ENCODE measurements at places on chromosomes 1 and 21.

DNA sequence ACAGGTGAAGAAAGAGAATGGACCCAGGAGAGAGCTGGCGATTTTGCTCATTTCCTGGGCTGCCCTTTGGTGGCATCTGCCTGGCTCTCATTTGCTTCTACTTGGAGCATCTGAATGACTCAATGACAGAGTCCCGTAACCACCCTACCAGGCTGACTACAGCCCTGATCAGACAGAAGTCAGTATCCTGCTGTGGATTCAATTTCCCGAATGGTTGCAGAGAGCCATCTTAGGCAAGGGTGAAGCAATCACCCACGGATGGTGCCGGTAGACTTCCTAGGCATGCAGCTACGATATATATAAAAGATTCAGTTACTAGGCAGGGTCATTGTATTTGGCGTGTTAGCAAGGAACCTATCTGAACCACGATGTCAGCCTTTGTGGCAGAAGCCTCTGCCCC, 10.2 kb downstream of the AJAP1 start:
- no peak for DNase-seq

DNA sequence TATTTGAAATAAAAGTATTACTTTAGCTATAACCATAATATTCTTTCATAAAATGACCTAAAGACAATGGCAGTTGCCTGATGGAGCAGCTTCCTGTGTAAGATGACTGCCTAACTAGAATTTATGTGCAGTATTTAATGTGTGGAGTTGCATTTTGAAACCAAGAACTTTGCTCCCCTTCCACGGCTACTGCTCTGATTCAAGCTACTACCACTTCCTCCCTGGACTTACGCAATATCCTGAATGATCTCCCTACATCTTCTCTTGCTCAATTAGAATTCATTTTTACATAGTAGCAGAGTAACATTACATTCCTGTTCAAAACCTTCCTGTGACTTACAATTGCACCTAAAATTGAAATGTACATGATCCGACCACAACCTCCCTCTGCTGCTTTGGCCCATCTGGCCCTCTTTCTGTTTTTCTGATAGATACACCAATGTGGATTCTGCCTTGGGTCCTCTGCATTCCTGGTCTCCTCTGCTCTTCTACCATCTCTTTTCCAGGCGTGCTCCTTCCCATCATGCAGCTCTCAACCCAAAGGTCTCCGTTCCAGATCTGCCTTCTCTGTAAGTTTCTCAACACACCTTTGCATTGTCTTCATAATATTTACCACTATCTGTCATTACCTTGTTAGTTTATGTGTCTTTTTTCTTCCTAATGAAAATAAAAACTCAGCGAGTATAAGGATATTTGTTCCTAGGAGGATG, 47.4 kb upstream of the USP25 start:
- no peak for DNase-seq

DNA sequence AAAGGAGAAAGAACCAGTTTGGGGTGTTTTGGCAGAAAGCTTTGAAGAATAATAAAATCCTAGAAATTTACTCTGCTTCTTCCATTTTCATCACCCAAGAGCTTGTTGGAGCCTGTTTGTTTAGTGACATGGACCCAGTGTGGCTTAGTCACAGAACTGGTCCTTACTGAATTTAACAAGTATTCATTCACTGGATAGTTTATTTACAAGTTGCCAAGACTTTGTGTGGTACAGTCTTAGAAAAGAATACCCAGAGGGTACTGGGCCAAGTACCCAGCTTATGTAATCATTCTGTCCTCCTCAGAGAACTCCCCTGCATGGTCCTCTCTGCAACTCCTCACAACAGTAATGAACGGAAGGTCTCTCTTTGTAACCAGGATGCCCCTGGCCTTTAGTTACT, 16.4 kb downstream of the RAB4A start:
- no peak for DNase-seq

GRCh38 chr1:115969509-115969908, 6.8 kb upstream of the SLC22A15 start:
- no peak for DNase-seq

GRCh38 chr1:33099290-33100118, 18.6 kb downstream of the AZIN2 start:
- peak; percentile 100 for DNase-seq

DNA sequence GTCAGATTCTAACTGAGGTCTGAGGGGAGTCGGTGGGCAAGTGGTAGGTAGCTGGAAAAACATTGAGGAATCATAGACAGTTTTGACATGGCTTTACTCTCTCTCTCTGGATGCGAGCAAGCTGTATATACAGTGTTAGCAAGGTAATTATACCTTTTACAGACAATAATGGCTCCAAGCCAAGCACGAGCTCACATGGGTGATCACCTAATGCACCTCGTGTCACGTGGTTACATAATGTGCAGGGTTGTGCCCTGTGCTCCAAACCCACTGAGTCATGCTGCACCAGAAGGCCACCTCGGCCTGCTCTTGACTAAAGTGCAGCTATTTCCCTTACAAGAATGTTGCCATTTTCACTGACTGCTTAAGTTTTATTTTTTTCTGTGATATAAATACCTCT, 7.6 kb upstream of the CLCA2 start:
- no peak for DNase-seq

DNA sequence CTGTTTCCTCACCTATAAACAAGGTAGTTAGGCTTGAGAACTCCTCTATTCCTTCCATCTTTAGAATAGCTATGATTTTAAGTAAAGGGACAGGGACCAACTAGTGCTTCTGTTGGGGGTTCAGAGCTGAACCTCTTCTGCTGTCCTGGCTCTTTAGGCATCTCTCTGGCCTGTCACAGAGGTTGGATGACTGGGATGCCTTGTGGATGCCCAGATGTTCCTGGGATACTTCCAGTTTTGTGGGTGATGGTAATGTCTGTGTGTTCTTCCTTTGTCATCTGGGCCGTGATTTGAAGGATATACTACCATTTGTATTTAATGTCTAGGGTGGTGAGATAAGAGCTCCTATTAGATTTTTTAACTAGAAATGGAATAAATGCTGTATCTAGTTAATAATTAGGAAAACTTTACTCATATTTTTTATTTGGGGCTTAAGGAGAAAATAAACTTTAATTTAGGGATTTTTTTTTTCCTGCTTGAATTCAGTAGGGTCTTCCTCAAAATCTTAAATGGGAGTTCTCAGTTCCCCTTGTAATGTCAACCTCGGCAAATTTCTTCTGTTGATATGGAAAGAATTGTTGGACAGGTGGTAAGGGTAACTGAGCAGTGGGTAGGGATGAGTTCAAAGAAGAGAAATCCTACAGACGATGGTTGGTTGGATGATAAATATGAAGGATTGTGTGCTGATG, 47.2 kb downstream of the LAMC1 start:
- no peak for DNase-seq

GRCh38 chr1:43648876-43649477, 972 bp upstream of the KDM4A start:
- no peak for DNase-seq

- no peak for DNase-seq
Measured at GRCh38 chr1:52210044-52210443, 68.2 kb downstream of the ZFYVE9 start.

GRCh38 chr1:41642922-41643821, 158.7 kb upstream of the EDN2 start:
- no peak for DNase-seq

DNA sequence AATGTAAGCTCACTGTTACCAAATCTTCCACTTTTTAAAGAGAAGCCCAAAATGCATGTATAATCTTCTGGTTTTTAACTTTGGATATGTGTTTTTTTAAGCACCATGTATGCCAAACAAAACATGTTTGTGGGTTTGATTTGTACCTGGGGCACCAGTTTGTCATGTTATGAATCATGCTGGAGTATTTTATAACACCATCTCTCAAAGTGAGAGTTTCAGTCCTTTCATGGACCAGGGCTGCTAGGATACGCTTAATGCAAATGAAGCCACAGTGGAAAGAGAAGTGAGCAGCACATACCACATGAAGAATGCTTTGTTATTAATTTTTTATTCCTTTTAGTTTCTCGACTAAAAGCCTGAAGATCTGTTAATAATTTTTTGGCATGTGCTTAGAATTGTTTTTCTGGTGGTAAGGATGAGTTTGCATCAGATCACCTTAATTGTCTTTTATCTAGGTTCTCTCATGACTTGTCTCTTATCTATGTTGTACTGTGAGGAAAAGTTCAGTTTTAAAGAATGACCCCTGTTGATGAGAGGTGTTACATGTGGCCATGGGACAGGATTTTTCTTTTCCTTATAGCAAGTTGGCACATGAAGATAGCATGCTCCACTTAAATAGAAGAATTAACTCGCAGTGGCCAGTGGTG, 2.0 kb upstream of the RABGAP1L start:
- DNase-seq = no peak

GRCh38 chr1:78291418-78291817, 199.4 kb upstream of the PTGFR start:
- DNase-seq = no peak

- no peak for DNase-seq
Measured at GRCh38 chr1:14392161-14392858, 206.2 kb upstream of the KAZN start.

DNA sequence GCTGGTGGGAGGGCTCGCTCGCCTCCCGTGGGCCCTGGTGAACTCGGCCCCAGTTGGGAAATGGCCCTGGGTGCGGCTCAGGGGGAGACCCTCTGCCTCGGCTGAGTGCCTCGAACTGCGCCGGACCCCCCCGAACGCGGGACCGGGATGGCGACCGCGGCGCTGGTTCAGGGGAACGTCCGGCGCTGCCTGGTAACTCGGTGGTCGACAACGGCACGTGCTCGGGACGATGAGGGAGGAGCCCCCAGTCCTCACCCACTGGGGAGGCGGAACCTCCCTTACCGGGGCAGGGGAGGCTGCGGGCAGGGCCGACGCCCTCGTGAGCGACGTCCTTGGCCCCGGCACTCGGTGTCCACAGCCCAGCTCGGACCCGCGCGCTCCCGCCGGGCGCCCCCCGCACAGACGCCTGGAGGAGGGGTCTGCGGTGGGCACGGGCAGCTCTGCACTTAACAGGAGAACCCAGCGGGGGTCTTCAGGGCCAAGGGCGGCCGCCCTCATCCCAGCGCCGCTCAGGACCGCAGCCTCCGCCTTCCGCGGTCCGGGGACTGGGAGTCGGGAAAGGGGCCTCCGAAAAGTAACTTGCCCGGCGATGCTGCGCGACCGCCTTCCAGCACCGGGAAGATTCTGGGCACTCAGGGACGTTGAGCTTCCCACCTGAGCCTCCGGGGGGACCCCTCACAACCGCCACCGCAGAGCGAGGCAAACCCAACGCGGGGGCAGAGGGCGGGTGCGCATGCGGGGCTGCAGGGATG, 1.7 kb downstream of the HES4 start:
- no peak for DNase-seq

- no peak for DNase-seq
Measured at GRCh38 chr1:153976819-153977249, 640 bp downstream of the JTB start.

DNA sequence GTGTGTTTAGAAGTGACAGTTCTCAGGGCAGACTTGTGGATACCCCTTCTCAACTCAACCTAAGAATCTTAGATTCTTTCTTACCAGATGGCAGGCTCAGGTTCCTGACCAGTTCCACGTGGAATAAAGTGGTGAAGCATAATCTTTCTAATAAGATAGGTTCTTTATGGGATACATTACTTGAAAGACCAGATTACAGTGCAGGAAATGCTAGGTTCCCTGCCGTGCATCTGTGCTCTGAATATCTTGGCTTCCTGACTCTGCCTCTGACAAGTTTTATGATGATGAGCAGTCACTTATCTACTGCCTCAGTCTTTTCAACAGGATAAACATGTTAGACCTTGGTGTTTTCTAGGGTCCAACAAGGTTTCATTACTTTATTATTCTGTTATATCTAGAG, 207.9 kb upstream of the CACYBP start:
- no peak for DNase-seq

DNA sequence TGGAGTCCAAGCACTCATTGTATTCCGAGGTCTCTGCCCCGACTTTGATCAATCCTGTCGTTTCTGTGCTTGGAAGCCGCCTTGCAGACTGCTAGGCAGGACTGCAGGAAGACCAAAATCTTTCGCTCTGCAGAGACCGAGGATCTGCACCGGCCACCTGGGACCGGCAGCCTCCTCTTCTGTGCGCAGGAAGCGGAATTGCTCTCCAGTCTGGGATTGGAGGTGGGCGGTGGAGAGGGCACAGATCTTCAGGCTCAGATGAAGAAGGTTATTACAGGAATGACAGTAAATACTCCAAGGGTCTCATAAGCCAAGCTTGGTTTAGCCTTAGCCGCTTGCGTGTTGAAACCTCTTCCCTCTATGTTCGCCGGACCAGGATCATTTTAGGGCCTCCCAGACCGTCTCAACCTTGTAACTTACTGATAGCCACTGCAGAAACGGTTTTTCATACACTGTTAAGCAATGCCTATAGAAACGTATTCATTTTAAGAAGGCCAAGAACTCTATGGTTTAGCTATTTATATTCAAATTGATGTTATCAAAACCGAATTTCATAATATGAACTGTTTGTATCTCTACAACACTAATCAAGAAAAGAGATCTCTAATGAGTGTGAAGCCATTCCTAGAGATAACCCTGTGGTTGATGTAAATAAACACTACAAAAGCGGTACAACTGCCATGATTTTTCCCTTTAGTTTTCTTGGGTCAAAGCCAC, 1.1 kb downstream of the MIA3 start:
- DNase-seq = peak; percentile 10

DNA sequence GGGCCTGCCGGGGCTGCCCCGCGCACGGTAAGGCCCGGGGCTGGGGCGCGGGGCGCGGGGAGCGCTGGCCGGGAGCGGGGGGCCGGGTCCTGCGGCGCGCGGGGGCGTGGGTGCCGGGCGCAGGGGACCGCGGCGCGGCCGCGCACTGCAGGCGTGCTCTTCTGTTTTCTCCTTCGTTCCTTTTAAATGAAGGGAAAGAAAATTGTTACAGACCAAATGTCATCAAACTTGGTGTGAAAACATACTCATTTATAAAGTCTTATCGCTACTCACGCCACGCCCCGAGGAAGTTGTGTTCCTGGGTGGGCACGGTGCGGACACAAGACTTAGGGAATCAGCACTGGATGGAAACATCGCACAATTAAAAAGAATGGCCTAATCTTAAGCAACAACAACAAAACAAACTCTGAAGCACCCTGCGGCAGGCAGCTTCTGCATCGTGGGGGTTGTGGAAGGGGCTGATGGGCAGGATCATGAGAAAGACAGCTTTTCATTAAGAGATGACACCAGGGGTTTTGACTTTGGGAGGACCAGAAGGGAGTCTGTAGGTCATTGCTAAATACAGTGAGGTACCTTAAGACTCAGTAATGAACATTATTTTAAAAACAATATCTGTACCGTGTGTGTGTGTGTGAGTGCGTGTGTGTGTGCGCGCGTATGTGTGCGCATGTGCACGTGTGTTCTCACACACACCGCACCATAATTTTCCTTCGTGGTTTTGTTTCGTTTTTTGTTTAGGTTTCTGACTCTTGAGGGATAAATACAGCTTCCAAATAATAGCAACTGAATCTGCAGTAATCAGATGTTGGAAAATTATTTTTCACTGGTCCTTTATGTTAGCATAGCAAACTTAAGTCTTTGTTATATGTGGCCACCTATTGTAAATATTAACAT, 548 bp downstream of the B3GALT5 start:
- DNase-seq = no peak

- DNase-seq = no peak
Measured at GRCh38 chr1:224266915-224267856, 62.8 kb downstream of the NVL start.
